ENCODE measurements at places on chromosomes 12 and 14. TPM values are rescaled to one million over a fixed set of nuclear protein-coding genes. Genes with fewer than 3 reads are reported as not detected.

- peaks cover 5% of the 10 kb centered on the region for H3K4me1 ChIP-seq
- no peak for DNase-seq
- no peak overlapping the region for H3K27ac ChIP-seq
Measured at GRCh38 chr14:92561906-92562479, 48.4 kb downstream of the RIN3 start.

Gene TAS2R8
- total RNA-seq, result not detected

- H3K27me3 ChIP-seq, result no peaks in the 10 kb centered on the region
- H3K4me3 ChIP-seq, result no peak overlapping the region
- H3K4me1 ChIP-seq, result no peaks in the 10 kb centered on the region
- peaks cover 71% of the 10 kb centered on the region for H3K36me3 ChIP-seq
- DNase-seq, result no peak
Measured at GRCh38 chr14:52776816-52777215, 14.6 kb downstream of the GNPNAT1 start.

Gene RTL1
- total RNA-seq, result not detected

GRCh38 chr14:32408018-32408417, 78.9 kb downstream of the AKAP6 start:
- no peaks in the 10 kb centered on the region for H3K4me1 ChIP-seq
- H3K27ac ChIP-seq, result no peak overlapping the region
- DNase-seq, result no peak

DNA sequence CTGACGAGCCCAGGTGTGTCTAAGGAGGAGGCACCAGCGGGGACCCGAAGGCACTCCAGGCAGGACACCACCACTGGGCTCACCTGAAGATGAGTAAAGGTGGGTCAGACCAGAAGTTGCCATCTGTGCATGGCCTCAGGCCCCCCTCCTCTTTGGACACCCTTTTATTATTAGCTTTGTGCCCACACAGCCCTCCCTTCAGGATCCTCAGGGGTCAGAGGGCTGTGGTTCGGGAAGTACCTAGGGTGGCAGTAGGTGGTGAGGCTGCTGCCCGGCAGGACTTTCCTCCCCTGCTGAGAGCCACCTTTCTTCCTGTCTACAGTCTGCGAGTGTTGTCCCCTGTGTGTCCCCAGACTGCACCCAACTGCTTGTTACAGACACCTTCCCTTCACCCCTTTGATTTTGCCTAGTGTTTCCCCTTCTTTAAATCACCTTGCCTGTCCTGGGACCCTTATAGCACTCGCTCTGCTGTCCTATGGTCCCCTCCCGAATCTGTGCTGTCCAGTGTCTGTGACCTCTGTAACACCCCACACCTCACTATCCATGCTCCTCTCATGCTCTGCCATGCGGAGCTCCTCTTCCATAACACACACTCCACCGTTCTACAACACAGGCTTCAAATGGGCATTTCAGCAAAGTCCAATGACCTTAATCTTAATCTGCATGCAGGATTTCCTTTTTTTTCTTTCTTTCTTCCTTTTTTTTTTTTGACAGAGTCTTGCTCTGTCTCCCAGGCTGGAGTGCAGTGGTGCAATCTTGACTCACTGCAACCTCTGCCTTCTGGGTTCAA, 25.7 kb downstream of the SOAT2 start:
- DNase-seq, result no peak
- no peaks in the 10 kb centered on the region for H3K4me1 ChIP-seq
- H3K36me3 ChIP-seq, result no peaks in the 10 kb centered on the region
- H3K4me3 ChIP-seq, result no peak overlapping the region
- H3K27me3 ChIP-seq, result no peaks in the 10 kb centered on the region
- H3K27ac ChIP-seq, result no peak overlapping the region

Gene TAS2R13
- total RNA-seq, result 1.3 TPM

Gene HPD
- 1.8 TPM for total RNA-seq

DNA sequence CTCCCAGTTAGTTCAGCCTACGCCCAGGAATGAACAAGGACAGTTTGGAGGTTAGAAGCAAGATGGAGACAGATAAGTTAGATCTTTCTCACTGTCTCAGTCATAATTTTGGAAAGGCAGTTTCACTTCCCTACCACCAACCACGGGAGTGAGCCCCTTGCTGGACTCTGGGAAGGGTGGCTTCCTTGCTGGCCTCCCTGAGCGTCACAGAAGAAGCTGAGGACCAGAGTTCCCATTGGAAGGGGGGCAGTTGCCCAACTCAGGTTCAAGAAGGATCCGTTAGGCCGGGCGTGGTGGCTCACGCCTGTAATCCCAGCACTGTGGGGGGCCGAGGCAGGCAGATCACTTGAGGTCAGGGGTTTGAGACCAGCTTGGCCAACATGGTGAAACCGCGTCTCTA, 106.2 kb upstream of the MAX start:
- H3K36me3 ChIP-seq, result no peaks in the 10 kb centered on the region
- no peaks in the 10 kb centered on the region for H3K27me3 ChIP-seq
- no peak overlapping the region for H3K27ac ChIP-seq
- H3K4me1 ChIP-seq, result peaks cover 12% of the 10 kb centered on the region
- no peak overlapping the region for H3K4me3 ChIP-seq
- DNase-seq, result no peak
